SK-N-SH (cell line): ENCODE measurements at places on chromosomes 5 and 9.

- DNase-seq = no peak
These were observed 416.9 kb downstream of the PSAT1 start for GRCh38 chr9:78713614-78714405.

DNA sequence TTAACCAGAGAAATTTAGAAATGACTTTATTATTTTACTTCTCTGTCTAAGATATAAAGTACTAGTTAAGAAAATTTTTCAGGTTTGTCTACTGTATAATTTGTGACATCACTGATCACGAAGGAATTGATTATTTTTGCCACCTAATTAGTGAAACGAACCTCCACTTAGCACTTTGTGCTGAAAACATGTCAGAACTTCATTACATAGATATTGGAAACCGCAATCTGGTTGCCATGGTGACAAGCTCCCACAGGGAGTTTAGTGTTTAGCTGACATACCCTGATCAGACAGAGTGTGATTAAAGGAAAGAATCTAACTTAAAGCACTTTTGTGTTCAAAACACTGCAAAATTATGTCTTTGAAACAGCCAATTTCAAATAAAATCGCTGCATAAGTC, 668.4 kb upstream of the CCNG1 start:
- DNase-seq = no peak

- DNase-seq = no peak
These were observed 562.4 kb downstream of the EBF1 start for GRCh38 chr5:158537366-158537765.

DNA sequence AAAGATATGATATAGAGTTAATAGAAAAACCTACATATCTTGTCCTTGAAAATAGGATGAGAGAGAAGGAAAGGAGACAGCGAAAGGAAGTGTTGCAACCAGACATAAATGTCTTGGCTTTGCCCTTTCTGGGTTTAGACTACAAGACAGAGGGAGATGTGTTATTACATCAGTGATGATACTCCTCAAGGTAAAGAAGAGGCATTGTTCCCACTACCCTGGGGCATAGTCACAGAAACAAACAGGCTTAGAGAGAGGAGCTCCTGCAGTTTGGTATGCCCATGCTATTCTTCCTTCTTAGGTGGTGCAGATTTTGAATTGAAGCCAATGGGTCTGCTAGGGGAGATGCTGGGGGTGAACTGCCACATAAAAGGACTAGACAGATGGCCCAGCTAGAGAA, 166.8 kb upstream of the RFX3 start:
- DNase-seq = no peak

- no peak for DNase-seq
These were observed 51.5 kb upstream of the ATP10B start for GRCh38 chr5:160903551-160903950.

- no peak for DNase-seq
These were observed 355.5 kb downstream of the ARRDC3 start for GRCh38 chr5:91027405-91028139.

DNA sequence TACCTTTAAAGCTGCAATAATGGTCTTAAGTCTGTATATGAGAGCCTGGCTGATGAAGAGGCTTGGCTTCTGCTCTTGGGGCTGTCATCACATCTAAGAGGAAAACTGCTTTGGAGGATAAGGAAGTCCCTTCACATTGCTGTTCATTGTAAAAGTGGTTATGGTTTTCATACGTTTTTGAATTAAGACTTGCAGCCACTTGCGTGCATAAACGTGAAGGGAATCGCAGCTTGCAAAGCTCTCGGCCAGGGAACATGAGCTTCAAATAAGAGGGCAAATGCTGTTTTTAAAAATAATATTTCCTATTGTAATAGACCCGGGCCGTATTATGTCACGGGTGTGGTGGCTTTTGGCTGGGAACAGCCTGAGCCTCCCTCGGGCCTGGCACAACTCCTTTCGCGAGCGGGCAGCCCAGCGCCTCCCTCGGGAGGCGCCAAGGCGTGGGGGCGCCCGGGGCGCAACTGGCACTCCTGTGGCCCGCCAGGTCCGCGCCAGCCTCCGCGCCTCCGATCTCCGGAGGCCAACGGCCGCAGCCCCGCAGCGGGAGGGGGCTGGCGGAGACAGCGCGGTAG, 538 bp upstream of the ARHGEF28 start:
- no peak for DNase-seq

DNA sequence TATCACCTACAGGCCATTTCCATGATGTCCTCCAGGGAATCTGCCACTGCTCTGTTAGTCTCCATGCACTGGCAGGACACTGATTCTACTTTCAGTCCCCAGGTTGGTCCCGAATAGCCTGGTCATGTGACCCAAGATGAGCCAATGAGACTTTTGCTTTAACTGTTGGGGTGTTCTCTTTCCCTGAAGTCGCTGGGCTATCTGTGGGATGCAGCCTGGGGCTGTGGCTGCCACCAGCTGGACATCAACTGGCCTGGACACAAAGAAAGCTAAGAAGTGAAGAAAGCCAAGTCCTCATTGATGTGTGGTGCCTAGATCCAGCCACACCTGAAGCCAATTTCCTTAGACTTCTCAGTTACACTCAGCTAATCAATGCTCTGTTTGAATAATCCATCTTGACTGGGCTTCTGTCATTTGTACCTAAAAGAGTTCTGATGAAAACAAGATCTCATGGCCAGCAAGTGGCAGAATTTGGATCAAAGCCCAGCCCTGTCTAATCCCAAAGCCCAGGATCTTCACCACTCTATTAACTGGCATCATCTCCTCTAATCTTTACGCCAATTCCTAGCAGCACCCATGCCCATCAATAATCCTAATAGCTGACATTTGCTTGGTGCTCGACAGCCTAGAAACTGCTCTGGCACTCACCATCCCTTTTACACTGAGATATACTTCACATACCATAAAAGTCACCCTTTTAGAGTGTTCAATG, 37.0 kb downstream of the SH3PXD2B start:
- no peak for DNase-seq

DNA sequence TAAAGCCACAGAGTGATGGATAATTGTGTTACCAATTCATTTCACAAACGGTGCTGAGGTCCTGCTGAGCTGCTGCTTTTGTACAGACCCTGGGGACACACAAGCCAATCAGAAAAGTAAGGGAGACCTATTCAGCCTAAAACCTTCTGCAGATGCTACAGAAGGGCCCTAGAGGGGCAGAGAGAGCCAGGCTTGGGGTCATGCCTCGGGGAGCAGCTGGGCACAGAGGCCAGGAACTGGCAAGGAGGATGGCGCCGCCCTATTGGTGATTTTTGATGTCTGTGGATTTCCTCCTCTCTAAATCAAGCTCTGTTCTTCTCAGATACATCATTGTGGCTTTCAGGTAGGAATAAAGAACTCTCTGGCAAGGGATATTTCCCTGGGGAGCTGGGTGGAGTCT, 181.9 kb downstream of the ZNF462 start:
- no peak for DNase-seq

GRCh38 chr5:88930335-88930734, 47.4 kb upstream of the MEF2C start:
- no peak for DNase-seq

DNA sequence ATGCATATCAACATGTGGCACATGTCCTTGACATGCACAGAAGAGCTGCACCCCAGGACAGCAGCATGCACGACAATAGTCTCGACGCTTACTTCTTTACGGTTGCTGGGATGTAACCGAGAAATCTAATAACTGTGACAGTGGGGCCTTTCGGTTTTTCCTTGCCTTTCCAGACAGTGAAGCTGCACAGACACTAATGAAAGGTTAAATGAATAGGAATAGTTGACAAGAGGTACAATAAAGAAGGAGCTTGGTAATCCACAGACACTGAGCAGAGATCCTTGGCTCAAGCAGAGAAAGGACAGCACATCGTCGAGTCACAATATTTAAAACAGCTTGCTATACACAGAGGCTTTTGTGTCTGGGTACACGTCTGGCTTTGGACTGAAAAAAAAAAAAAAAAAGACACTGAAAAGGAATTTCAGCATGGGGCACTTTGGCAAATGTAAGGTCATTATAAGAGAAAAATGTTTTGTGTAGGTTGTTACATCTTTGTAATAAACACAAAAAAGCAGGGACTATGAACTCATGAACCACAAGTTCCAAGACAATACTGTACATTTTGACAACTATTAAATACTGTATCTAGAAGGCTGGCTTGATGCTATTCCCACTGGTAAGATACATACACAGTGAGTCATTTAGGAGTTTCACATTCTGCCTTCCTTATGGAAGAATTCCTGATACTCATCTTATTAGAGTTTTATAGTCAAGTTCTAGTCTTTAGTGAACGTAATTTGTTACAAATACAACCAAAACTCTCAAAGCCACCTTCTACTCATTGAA, 5.6 kb downstream of the BNC2 start:
- no peak for DNase-seq

DNA sequence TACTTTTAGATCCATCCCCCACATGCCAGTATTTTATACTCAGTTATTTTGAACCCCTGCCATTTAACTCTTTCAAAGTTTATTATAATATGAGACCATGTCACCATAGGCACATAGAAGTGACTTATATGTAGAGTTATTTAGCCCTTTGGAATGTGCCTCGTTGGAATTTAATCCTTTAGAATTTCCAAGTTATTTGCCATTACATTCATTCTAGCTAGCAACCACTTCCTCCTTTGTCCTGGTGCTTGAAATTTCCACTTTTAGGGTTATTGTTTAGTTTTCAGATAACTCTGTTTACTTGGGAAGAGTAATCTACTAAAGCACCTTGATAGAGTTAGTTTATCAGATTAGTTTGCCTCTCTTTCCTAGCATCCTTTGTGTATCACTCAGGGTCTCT, 82.8 kb upstream of the TLE1 start:
- no peak for DNase-seq

DNA sequence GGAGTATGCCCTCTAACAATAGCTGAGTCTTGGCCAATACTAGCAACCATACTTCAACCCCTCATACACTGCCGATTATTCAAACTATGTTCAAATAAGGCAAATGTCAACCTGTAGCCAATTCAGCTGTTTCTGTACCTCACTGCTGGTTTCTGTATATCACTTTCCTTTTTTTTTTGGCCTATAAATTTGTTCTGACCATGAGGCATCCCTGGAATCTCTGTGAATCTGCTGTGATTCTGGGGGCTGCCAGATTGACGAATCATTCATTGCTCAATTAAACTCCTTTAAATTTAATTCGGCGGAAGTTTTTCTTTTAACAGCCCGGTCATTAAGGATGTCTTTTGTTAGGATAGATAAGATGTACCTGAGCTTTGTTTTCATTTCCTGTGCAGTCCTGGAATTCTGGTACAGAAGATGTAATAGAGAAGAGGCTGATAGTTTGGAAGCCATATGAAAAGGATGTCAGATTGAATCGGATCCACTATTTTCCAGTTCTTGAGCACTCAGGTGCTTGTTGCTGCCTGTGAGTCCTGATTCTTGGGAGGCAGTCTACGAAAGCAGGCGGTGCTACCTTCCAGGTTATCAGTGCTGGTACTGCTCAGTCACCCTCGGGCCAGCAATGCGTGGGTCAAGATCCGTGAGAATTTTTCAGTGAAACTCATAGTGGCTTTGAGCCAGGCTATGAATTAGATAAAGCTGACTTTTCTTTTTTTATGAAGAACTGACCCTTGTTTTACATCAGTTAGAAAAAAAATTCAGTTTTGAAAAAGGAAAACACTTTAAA, 106.2 kb upstream of the TUT7 start:
- no peak for DNase-seq

GRCh38 chr9:27888661-27889295, 315.5 kb upstream of the C9orf72 start:
- DNase-seq = peak; percentile 10

DNA sequence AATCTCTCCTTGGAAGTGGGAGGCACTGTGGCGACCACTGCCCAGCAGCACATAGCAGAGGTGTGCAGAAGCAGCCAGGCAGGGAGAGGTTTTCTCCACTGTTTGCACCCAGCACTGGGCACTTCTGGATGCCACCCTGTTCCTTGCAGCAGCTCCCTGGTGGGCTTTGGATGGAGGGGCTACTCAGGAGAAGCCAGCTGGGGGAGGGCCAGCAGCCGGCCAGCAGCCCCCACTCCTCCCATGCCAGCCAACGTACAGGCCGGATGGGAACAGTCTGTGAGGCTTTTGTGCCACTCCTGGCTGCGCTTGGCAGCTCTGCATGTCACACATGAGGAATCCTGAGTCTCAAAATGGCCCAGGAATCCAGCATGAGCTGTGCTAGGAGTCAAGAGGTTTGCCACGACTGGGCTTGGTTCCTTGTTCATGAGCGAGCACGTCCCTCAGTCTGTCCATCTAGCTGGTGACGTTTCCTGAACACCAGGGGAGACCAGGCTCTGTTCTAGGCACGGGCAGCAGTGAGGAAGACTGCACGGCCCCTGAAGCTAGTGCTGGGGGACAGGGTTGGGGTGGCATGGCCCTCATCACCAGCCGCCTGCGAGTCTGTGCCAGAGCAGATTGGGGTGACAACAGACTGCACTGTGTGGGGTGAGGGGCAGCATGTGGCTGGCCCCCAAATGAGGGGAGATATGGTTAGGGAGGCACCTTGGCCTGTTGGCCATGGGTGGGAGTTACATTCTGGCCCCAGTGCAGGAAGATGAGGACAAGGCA, 10.1 kb downstream of the PHF2 start:
- no peak for DNase-seq

GRCh38 chr5:6543346-6543730, 89.5 kb downstream of the NSUN2 start:
- DNase-seq = no peak

GRCh38 chr5:140725799-140726471, 25.7 kb downstream of the ZMAT2 start:
- DNase-seq = peak; percentile 62

DNA sequence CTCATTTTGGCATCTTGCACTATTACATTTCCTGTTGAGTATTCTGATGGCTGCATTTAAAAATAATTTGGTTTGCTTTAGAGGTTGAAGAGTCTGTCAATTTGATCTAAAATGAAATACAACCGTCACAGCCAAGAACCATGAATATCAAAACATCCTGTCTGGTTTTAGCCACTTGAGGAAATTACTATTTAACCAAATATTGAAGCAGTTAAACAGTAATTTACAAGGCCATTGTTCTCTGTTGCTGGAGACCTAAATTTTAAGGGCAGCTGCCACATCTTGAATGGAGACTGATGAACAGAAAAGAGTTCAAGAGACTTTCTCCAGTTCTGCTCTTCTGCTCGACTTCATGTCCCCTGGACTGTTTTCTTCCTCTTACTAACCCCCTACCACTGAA, 549.4 kb downstream of the LRRC70 start:
- DNase-seq = no peak

DNA sequence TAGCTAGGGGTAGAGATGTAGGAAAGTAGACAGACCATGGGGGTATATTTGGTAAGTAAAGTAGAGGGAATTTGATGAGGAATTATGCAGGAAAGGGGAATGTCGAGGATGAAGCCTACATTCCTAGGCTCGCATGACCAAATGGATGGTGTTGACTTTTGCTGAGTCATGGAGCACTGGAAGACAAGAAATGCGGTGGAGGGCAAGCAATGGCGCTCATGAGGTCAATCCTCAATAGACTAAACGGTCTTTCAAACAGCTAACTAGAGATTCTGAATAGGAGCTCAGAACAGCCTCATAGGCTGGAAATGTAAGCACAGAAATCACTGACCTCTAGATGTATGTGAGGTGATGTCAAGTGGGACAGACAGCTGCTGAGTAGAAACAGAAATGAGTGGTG, 50.7 kb upstream of the FST start:
- no peak for DNase-seq
